Activated CD4-positive, alpha-beta T cell treated with anti-CD3 and anti-CD28 coated beads, Interleukin-2, amount 50 U/mL, for 16 hours (primary cell): ENCODE measurements at places on chromosomes 1 and 21.

GRCh38 chr1:61436491-61437120 is 288.3 kb downstream of the TM2D1 start:
- no peak for DNase-seq

DNA sequence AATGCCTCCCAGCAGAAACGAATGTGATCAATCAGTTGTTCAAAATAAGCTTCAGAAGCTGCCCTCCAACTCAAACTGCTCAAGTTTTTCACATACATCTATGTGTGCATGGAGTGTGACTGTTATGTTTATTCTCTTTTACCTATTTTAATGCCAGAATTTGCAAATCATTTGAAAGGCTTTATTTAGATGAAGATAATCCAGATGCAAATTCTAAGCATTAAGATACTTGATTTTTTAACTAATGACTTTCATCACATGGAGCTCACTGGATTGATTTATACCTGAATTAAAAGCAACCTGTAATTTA is 69.5 kb downstream of the PLD5 start:
- DNase-seq: no peak

GRCh38 chr1:236066054-236066453 is 1.2 kb upstream of the NID1 start:
- DNase-seq: no peak

GRCh38 chr1:82099170-82099569 is 298.4 kb downstream of the ADGRL2 start:
- no peak for DNase-seq

DNA sequence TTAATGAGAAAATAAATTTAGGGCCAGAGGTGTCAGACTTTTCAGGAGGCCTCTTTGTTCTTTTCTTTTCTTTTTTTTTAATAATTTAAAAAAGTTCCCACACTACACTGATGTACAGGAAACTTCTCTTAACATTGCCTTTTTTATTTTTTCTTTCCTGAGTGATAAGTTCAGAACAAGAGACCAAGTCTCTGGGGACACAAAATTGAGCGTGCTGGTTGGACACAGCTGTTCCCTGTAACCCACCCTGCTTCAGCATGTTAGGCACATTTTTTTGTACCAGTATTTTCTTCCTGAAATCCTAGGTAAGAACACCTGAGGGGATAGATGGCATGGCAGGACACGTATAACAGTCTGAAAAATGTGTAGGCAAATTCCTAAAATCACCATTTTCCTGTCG is 50.1 kb downstream of the PBX1 start:
- DNase-seq: no peak

DNA sequence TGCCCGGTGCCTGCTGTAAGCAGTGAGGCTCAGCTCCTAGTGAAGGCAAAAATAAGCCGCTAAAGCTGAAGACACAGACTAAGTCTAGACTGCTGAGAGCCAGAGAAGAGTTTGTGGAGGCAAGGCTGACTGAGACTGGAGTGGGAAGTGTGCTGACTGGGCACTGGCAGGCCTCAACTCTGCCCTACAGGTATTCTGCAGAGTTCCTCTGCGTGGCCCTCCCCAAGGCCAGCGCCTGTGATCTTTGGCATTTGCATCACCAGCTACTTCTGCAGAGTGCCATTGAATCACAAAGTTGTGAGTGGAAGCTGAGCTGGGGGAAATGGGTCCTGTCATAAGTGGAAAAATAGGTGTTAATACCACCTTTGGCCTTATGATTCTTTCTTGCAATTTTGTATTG is 905.7 kb downstream of the PLA2G4A start:
- DNase-seq: no peak

DNA sequence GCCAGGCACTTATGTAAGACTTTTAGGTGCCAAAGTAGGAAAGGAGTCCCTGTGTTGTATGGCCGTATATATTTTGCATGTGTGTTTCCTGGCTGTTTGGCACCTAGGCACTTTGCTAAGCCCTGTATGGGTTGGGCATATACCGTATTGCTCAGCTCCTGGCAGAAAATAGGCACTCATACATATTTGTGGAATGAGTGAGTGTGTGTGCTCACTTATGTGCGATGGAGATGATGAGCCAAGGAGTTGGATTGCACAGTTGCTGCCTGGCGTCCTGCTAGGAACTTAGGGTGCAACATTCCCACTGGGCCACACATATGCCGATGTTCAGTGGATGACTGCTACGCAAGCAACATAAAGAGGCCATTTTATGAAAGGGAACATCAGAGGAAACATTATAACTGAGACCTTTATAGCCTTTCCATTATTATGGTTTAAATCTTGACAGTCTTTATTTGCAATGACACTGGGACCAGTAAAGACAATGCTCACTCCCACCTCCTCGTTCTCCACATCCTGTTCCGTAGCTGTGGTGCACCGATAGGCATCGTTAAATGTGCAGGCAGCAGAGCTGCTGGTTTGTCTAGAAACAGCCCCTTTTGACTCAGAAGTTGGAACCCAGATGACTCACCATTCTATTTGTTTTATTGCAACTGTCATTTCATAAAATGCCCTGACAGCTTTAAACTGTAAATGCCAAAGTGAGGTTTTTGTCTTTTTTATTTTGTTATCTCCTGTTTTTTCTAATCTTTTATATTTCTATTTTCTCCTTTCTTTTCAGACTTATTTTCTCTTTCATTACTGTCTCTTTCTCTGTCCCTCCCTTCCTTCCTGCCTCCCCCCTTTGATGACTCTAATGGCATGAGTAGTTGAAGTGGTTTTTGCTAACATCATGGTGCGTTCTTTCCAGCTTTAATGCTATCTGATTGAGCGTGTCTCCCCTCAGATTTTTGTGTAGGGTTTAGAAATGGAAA is 36.1 kb downstream of the PEX14 start:
- DNase-seq: peak; percentile 96
